ENCODE measurements at places on chromosomes 13 and 19. TPM values are rescaled to one million over a fixed set of nuclear protein-coding genes. Genes with fewer than 3 reads are reported as not detected.

Gene GPR12
- total RNA-seq = 1.2 TPM

Gene C19orf33
- not detected for total RNA-seq

Gene FBXO27
- total RNA-seq = 37.6 TPM

Gene PALM3
- total RNA-seq = not detected

Gene CBY2
- not detected for total RNA-seq

Gene OVOL3
- not detected for total RNA-seq

Gene VSTM2B
- not detected for total RNA-seq

Gene TUBA3C
- not detected for total RNA-seq

Gene IZUMO2
- not detected for total RNA-seq

Measured in thoracic aorta (tissue), 2 donors.